Activated CD4-positive, alpha-beta T cell treated with anti-CD3 and anti-CD28 coated beads, Interleukin-2, amount 50 U/mL, for 24 hours (primary cell): ENCODE measurements at places on chromosomes 12 and 14.
A peak's percentile ranks its signal among the peaks of the same experiment; 100 is the strongest.

GRCh38 chr12:5977556-5977955, 32.5 kb upstream of the ANO2 start:
- DNase-seq, result no peak

- no peak for DNase-seq
Measured at GRCh38 chr12:131832321-131833231, 4.4 kb downstream of the MMP17 start.

GRCh38 chr14:103341250-103342129, 7.5 kb downstream of the EIF5 start:
- DNase-seq, result no peak

DNA sequence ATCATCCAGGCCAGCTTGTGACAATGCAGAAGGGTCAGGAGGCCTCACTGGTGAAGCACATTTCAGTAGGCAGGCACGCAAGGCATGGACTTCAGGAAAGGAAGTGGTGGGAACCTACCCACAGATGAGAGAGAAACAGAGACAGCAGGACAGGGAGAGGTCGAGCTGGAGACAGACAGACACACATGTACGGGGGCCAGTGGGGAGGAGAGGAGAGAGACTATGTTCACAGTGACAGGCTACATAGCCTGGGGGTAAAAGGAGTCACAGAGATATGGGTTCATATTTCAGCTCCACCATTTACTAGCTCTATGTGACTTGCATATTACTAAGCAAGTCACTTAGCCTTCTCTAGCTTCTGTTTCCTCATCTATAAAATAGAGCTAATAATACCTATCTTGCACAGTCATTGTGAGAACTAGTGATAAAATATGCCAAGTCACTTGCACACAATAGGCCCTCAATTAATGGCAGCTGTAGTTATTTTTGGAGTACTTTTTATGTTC, 91.1 kb upstream of the FUT8 start:
- no peak for DNase-seq

GRCh38 chr14:58637391-58638230, at the start of gene DACT1:
TSS of gene DACT1 (plus strand) at chr14:58637962. CDS start at chr14:58638203, 241 bp downstream.
- peak; percentile 22 for DNase-seq
